CD8-positive, alpha-beta T cell (primary cell): ENCODE measurements at places on chromosomes 1 and 21.

DNA sequence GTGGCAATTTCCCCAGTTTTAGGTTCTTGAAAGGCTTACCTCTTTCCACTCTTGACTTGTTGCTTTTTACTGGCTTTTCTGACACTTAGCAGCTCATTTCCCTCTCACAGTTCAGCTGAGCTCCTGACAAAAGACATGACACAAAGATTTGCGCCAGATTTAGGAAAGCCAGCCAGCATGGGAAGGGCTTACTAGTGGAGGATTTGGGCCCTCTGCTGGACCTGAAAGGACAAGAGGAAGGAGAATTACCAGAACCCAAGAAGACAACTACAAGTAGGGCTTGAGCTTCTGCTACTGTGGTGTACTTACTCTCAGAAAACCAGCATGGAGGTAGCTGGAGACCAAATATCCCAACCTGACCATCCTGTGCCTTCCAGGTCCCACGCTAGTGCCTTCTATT, 784.5 kb downstream of the BRINP3 start:
- DNase-seq, result no peak

DNA sequence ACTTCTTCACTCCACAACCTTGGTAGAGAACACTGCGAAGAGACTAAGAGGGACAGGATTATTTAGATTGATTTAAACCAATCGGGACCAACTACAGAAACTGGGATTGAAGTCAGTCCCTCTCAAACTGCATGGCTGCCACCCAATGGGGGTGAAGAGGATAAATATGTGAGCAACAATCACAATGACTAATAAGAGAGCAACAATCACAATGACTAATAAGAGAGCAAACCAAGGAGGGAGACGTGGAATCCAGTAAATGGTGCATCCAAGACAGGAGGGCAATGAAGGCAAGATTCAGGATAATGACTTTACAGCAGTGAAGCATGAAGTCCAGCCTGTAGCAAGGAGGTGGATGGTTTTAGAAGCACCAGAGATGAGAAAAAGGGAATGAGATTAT, 322.8 kb downstream of the TTLL7 start:
- DNase-seq, result no peak

GRCh38 chr1:186577216-186577615, 103.0 kb downstream of the PTGS2 start:
- no peak for DNase-seq

- no peak for DNase-seq
These were observed 48.1 kb upstream of the PAXBP1 start for GRCh38 chr21:32819694-32820093.

- DNase-seq, result no peak
These were observed 15.6 kb upstream of the TACSTD2 start for GRCh38 chr1:58592522-58593134.

DNA sequence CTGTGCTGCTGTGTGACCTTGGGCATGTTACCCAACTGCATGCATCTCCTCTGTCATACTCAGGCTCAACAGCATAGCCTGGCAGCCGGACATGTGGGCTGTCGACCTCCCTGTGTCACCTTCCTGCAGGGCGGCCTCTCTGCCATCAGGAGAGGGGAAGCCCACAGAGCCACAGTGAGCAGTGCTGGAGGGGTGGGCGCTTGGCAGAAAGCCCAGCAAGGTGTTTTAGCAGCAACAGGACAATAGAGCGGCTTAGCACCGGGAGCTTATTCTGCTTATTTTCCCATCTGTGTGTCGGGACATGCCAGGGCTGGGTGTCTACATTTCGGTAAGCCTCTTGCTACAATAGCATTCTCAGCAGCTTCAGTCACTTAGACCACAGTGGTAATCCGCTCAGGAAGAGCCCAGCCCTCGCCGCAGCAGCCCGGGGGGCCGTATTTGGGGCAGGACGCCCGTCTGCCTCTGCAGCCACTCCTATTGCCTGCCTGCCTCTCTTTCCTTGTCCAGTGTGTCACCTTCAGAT, 22.8 kb upstream of the CDK18 start:
- no peak for DNase-seq
